Right ventricle myocardium superior (tissue), 1 donor: ENCODE measurements at places on chromosomes 11 and 22.
A peak's percentile ranks its signal among the peaks of the same experiment; 100 is the strongest.

- DNase-seq, result no peak
Measured at GRCh38 chr11:92857407-92857806, 112.0 kb upstream of the MTNR1B start.

DNA sequence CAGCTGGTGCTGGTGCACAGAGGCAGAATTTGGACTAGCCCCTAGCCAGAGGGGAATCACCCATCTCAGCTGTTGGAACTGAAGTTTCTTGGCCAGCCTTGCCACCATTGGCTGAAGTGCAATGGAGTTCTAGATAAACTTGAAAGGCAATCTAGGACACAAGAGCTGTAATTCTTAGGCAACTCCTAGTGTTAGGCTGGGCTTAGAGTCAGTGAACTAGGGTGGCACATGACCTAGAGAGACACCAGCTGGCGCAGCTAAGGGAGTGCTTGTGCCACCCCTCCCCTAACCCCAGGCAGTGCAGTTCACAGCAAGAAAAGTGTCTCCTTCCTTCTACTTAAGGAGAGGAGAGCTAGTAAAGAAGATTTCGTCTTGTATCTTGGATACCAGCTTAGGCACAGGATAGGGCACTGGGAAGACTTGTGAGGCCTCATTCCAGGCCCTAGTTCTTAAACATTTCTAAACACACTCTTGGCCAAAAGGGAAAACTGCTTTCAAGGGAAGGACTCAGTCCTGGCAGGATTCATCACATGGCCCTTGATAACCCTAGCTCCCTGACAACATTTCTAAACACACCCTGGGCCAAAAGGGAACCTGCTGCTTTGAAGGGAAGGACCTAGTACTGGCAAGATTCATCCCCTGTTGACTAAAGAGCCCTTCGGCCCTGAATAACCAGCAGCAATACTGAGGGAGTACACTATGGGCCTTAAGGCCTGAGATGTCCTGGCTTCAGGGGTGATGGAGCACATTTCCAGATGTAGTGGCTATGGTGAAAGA, 53.4 kb downstream of the XRRA1 start:
- no peak for DNase-seq

- no peak for DNase-seq
Measured at GRCh38 chr11:116229236-116229970, 543.4 kb downstream of the BUD13 start.

DNA sequence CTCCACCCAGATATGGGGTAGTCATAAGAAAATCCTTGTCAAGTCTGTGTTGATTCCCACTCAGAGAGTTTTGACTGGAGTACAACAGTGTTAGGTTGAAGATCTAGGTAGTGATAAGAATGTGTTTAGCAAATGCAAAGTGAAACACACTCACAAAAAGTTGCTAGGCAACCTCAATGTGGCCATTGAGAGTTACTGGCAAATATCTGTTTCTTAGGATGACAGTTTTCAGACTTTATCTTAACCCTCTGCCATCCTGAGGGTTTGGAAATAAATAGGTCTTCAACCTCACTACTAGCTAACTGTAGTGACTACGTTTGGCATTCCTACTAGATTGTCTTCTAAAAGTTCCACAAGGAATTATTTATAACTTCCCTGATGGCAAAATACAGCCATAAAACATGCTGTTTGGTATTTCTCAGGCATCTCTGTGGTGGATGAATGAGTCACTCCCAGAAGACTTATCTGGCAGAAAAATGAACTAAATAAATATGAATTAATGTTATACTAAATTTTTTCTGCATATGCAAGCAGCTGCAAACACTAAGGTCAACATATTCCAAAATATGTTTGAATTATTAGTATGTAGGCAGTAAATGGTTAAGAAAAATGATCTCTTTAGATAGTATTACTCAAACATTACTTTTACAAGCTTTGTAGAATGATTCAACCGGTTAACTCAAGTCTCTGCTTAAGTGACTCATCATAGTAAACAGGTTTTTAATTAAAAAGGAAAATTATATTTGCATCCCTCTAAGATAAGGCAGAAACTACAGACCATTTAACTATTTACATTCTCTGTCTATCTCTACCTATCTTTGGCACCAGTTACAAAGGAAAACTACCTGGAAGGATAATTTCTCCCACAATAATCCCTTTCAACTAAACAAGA, 17.1 kb upstream of the SYTL2 start:
- no peak for DNase-seq

DNA sequence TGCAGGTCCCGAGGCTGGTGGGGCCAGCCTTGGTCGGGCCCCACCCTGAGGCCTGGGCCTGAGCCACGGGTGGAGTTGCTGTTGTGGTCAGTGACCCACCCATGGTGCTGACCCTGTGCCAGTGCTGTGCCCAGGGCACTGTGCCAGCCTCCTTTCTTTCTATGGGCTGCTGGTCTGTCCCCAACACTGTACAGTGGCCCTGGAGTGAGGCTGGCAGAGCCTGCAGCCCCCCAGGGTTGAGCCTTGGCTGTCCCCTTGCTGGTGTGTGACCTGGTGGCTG, 1235.7 kb downstream of the BRD1 start:
- DNase-seq, result peak; percentile 16
